ENCODE measurements at places on chromosomes 6 and 20.

- no peak for DNase-seq
These were observed 336.8 kb downstream of the RFPL4B start for GRCh38 chr6:112683926-112684325.

- no peak for DNase-seq
These were observed 41.1 kb upstream of the CST5 start for GRCh38 chr20:23920408-23921325.

GRCh38 chr6:100446115-100447080, 18.3 kb downstream of the SIM1 start:
- DNase-seq: no peak

- DNase-seq: no peak
These were observed 252.7 kb downstream of the UST start for GRCh38 chr6:148999501-148999900.

- DNase-seq: no peak
These were observed 11.1 kb upstream of the LCA5 start for GRCh38 chr6:79548304-79548703.

GRCh38 chr20:56781108-56781739, 152.1 kb downstream of the TFAP2C start:
- no peak for DNase-seq

DNA sequence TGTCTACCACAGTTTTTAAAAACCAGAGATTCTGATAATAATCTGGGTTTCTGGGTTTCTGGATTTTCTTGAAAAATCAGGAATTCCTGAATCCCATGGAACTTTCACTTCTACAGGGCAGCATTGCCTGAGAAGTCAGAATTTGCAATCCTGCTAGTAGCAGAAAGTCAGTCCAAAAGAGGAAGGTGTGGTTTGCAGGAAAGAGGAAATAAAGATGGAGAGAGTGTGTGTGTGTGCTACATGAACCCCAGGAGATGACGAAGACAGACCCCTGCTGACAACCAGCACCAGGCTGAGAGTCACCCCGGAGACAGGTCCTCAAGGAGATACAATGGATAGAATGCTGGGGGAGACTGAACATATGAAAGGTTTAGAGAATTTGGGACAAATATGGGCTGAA, 44.9 kb downstream of the PRND start:
- DNase-seq: no peak

- DNase-seq: no peak
These were observed 72.3 kb downstream of the JARID2 start for GRCh38 chr6:15317934-15318902.

- no peak for DNase-seq
These were observed 142.8 kb upstream of the MYLIP start for GRCh38 chr6:15986027-15986629.

DNA sequence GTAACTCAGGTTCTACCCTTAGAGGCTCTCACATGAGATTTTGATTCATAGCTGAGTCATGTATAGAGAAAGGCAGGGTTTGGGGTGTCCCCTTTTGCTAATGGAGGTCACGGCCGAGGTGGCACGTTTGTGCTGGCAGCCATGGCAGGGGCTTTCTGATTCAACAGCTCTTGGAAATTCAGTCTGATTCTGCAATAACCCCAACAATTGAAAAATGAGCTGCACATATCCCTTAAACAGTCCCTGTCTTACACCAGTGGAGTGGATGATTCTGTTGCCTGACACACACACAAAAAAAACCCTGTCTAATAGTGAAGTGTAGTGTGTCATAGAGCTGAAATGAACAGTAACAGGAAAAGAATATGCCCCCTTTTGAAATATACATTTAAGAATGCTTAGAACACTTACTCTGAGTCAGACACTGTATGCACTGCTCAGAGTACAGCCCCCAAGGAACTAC, 40.4 kb upstream of the ARG1 start:
- DNase-seq: no peak

- no peak for DNase-seq
These were observed 16.0 kb upstream of the VIP start for GRCh38 chr6:152734630-152735029.

GRCh38 chr6:86535100-86535499, 402.2 kb upstream of the HTR1E start:
- no peak for DNase-seq

DNA sequence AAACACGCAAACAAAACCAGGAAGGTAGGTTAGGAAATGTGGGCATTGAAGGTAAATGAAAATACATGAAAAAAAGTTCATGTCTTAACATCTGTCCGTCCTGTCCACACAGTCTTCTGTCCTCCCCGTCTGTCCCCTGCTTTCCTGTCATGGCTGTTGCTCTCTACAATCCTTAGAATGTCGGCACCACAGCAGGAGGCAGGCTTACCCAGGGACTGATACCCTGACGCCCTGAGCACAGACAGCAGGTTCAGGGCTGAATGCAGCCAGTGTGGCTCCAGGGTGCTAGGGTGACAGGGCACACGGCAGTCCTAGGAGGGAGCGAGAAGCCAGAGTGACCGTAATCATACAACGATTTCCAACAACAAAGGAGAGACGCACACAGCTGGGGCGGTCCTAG, 123.7 kb downstream of the IRF4 start:
- no peak for DNase-seq

- DNase-seq: no peak
These were observed 85.5 kb upstream of the PMEPA1 start for GRCh38 chr20:57795342-57795697.

GRCh38 chr6:69988458-69989126, 122.2 kb downstream of the COL19A1 start:
- no peak for DNase-seq

GRCh38 chr20:50916257-50916656, 15.0 kb downstream of the ADNP start:
- no peak for DNase-seq

DNA sequence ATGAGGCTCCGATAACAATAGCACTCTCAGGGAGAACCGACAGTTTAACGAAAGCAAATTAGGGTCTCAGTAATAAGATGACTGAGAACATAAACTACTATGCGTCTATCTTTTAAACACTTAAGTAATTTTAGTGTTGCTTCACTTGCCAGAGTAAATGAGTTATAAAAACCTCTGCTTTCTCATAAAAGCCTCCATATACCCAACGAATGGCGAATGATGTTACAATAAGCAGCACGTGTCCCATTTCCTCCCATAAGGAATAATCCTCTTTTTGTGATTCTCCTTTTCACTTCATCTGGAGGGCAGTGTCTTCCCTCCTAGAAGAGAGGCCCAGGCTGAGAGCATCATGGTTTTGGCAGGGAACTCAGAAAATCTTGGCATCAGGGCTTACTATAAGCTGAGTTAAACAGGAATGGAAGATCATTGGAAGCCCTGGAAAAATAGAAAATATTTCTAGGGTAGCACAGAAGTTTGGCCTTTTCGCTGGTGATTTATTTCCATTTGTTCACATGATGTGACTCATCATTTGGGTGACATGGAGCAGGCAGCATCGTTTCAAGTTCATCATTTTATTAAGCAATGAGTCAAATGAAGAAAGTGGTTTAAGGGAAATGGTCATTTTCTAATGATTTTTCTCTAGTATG, 255.4 kb downstream of the ATXN1 start:
- no peak for DNase-seq

DNA sequence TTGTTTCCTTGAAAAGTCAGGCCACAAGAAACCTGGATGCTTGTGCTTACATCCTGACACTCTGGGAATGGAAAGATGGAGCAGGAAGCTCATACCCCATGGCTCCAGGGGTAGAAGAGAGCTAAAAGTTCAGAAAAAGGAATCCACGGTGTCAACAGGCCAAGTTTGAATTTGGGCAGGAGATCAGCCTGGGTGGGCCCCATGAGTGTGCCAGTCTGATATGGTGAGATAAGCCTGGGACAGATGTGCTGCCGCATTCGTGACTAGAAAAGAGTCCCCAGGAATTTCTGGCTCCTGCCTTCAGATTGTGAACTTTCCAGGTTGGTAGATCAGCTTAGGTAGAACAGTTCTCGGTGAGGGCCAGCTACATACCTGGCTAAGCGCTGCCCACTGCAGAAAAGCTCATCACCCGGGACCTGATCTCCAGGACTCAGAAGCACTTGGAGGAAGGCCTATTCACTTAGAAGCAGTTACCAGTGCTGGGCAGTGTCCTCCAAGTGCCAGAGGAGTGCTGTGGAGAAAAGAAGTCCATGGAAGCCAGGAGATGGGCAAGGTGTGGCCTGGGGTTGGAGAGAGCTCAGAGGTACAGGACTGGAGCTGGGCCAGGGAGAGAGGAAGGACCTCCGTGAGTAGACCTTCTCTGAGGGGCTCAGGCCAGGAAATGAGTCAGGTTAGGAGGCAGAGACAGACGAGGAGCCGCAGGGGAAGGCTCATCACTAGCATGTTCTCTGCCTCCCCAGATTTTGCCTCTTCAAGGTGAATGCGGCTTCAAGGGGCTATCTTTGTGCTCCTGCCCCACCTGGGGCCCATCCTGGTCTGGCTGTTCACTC, at the start of gene TSPO2:
TSS of gene TSPO2 (plus strand) at position 242 of the 830 bp plus-strand sequence. CDS start at position 761, 519 bp downstream.
- no peak for DNase-seq

DNA sequence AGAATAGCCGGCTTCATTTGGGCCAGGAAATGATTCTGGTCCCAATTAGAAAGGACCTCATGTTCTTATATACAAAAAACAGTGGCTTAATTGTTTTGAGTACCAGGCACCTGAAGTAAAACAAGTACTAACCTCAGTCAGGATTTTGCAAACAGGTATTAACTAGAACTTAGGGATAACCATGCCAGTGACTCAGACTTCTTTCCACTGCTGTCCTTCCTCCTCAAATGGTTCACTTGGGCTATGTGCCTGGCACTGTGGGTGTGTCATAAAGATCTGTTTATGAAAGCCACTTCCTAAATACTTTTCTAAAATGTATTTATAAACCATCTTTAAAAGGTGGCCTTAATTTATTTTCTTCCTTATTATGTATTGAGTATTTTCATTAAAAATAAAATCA, 10.7 kb downstream of the CLDN20 start:
- DNase-seq: no peak

GRCh38 chr20:58243653-58244410, 15.4 kb upstream of the ANKRD60 start:
- no peak for DNase-seq

- DNase-seq: no peak
These were observed 8.5 kb downstream of the SYNGAP1 start for GRCh38 chr6:33428224-33428965.

DNA sequence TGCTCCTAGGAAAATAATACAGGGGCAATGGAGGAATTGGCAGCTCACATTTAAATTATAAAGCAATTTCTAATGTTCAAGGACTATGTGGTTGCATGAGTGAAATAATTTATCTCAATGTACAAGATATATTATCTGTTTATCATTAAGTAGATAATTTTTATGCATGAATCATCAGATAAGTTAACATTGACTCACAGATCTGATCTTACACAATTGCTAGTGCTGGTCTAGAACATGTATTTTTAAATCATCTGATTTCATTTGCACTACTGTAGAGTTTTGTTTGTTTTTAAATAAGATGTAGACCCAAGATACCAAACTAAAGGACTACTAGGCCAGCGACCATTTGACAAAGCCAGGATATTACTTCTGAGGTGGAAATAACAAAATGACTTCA, 199.2 kb downstream of the BMP2 start:
- no peak for DNase-seq

GRCh38 chr6:25009393-25009710, 73.6 kb upstream of the RIPOR2 start:
- no peak for DNase-seq

GRCh38 chr6:144316862-144317195, 31.7 kb downstream of the UTRN start:
- DNase-seq: no peak

DNA sequence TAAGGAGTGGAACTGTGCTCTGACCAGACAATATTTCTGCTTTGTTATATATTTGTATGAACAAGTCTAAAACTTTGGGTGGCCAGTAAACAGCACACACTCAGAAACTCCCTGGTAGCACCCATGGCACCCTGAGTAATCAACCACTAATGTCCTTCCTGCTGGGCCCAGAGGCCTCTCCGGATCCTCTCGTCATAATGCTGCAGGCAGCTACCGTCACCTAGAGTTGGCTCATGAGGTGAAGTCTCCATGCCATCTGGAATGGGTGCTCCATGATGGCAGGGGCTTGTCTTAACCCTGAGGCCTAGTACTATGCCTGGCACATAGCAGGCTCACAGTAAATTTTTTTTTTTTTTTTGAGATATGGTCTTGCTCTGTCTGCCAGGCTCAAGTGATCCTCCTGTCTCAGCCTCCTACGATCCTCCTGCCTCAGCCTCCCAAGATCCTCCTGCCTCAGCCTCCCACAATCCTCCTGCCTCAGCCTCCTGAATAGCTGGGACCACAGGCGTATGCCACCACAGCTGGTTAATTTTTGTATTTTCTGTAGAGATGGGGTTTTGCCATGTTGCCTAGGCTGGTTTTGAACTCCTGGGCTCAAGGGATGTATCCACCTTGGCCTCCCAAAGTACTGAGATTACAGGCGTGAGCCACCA, 3.0 kb upstream of the SDCBP2 start:
- no peak for DNase-seq

DNA sequence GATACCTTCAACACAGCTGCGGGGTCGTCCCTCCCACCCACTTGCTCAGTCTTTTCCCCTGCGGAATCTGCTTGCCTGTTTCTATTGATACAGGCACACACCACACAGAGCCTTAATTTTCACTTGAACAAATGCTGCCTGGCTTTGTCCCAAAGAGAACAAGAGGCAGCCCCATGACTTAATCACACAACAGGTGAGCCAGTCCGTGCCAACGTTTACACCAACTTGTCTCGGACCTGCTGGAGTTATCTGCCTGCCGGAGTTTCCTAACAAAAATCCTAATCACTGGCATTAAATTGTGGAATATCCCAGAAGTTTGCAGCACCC, 186.8 kb upstream of the RREB1 start:
- DNase-seq: no peak
